ENCODE measurements at places on chromosomes 7 and 10.
A peak's percentile ranks its signal among the peaks of the same experiment; 100 is the strongest.

DNA sequence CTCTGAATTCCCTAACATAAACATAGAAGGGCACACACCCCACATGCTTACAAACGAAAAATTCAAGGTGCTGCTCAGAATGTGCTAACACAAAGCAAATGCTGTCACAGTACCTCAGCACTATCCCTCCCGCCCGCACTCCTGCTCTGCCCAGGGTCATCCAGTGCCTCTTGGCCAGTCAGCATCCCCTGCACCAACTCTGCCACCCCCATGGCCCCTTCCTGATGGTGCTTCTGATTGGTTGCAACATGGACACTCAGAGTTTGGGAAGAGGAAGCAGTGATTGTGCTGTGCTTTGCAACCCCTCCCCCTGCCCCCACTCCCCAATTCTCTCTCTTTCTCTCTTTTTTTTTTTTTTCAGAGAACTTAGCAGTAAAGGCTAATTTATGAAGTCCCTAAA lies 13.8 kb upstream of the LEP start:
- DNase-seq: no peak

- no peak for DNase-seq
These were observed 98.1 kb upstream of the DNAAF5 start for GRCh38 chr7:628402-628763.

DNA sequence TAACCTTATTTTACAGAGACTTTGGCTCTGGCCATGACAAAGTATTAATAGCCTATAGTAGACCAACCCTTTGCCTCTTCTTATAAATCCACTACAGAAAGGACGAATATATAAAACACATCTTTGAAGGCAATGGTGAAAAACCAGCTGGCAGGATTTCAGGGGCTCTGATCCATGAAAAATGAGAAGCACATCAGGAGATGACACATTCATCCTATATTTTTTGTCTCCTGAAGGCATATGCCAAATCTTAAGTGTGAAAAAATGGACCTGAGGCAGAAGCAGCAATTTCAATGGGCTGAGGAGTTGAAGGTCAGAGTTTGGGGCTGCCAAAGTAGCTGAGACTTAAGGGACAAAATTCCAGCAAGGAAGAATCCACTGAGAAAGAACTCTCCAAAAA lies 14.4 kb downstream of the RNF216 start:
- DNase-seq: no peak

GRCh38 chr7:105782391-105783042 lies 93.9 kb downstream of the ATXN7L1 start:
- DNase-seq: no peak

- peak; percentile 26 for DNase-seq
These were observed 5.2 kb downstream of the CPED1 start for GRCh38 chr7:120993553-120994191.

GRCh38 chr7:15781944-15782343 lies 95.5 kb upstream of the MEOX2 start:
- DNase-seq: no peak

GRCh38 chr10:127694580-127695193 lies 42.3 kb upstream of the FOXI2 start:
- DNase-seq: peak; percentile 1
